CD4-positive, alpha-beta T cell treated with Interleukin-1 beta for 1 hour (primary cell): ENCODE measurements at places on chromosomes 3 and 15.

DNA sequence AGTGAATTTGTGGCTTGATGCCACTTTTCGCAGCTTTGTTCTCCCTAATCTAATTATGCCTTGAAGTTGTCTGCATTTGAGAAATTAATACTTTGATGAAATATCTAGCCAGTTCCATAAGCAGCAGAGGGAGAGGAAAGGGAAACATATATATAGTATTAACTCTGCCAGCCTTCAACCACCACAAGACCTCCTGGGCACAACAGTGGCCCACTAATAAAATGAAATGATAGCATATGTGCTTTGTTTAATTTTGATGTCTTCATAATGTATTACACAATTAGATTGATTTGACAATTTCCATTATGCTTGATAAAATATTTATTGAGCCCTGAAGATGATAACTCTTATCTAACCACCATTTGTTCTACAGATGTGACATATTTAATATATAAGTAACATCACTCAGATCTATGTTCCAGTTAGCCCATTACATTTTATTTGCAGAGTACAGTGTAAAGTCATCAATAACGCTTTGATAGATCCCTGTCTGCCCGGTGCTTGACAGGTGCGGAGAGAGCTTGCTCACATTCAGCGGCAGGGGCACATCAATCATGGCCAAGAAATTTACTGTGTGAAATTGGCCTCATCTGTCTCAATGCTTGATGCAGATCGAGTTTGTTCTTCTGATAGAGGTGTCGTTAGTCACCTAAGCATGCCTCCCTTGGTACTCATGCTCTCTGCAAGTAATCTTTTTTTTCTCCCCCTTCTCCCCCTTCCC is 187.4 kb downstream of the MECOM start:
- no peak for DNase-seq

DNA sequence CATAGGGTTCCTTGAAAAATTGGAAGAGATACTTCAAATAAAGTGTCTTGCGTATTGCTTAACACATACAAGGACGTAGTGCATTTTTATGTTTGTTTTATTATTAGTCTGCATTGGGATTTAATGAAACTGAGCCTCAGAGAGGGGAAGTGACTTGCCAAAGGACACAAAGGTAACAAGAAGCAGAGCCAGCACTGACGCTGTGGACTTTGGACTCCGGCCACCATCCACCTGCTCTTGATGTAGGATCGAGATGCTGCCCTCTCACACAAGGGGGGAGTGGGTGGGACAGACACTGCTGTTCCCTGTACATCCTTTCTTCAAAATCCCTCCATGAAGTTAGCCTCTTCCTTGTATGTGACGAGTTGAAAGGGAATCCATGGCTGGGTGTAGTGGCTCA is 435.4 kb upstream of the RGMA start:
- DNase-seq, result no peak

- no peak for DNase-seq
Measured at GRCh38 chr3:112650482-112650881, 9.5 kb upstream of the CCDC80 start.

GRCh38 chr3:141952611-141953010 is 76.2 kb downstream of the ATP1B3 start:
- DNase-seq, result no peak

GRCh38 chr15:35701402-35702046 is 155.6 kb upstream of the DPH6 start:
- DNase-seq, result no peak

DNA sequence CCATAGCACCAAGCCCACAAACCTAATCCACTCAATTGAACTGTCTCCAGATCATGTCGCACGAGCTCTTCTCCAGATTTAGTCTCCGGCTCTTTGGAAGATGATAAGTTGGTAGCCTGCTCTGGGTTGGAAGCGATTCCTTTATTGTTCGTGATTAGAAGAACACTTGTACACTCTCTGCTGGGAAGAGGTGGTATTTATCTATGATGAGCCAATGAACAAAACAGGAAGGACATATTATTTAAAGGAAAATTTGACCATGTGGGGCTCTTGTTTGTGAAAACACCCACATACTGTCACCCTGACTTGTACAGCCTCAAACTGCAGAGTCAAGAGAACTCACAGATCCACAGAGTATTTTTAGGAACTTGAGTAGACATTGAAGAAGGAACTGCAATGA is 54.4 kb downstream of the MYZAP start:
- no peak for DNase-seq

DNA sequence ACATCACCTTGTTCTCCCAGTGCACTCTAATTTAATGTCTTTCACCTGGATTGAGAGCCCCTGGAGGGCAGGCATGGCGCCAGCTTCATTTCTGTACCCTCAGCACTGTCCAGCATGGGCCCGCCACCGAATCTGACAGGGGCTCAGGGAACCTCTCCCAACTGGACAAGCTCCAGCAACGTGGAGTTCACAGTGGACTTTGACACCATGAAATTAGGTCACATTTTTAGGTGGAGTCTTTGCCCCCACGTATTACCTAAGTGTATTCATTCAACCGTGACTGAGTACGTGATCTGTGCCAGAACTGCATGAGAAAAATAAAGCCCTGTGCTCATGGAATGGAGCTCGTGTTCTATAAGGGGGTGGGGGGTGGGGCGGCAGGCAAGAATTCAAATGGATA is 94.1 kb upstream of the ATP2B2 start:
- DNase-seq, result no peak

DNA sequence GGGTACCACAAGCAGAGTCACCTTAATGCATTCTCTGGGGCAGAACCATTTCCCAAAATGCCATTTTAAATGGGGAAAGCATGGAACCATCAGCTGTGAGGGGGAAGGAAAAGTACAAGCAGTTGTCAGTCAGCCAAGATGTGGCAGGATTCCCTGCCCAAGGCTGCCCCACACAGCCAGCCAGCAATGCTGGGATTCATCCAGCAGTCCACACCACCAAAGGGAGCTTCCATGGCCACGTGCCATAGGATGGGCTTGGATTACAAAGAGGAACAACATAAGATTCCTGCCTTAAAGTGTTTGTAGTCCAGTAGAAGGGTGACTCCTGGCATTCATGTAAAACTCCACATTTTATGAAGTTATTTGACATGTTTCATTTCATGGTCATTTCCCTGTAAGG is 233.3 kb downstream of the SHOX2 start:
- DNase-seq, result no peak

- DNase-seq, result no peak
Measured at GRCh38 chr15:59013246-59013873, 25.9 kb downstream of the RNF111 start.

- peak; percentile 53 for DNase-seq
Measured at GRCh38 chr15:75153087-75153486, 48.6 kb upstream of the C15orf39 start.
